AG20443 (cell line): ENCODE measurements at places on chromosomes 2 and 18.

DNA sequence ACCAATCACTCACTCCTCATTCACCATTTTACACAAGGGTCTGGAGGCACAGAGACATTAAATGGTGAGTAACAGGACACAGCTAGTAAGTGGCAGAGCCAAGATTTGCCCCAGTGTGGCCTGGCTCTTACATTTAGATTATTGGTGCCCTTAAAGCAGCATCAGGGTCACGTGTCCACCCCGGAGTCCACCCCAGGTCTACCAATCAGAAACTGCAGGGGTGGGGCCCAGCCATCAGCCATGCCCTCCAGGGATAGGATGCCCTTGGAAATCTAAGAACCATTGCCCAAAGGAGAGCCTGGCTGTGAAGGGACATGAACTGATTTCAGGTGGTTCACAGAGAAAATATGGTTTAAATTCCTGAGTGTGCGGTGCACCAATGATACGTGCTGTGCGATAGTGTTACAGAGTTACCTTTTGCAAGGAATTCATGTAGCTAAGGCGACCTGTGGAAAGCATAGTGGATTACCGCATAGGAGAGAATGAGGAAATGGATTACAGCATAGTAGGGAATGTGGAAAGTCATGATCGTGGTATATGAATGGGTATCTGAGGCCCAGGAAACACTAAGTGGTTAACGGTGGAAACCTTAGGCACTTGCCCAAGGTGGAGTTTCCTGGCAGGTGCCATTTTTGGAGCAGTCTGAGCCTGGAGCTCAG lies 17.8 kb downstream of the IGFBP5 start:
- DNase-seq = no peak

- DNase-seq = no peak
Observed at GRCh38 chr2:98912957-98913915, 22.8 kb downstream of the CRACDL start.

DNA sequence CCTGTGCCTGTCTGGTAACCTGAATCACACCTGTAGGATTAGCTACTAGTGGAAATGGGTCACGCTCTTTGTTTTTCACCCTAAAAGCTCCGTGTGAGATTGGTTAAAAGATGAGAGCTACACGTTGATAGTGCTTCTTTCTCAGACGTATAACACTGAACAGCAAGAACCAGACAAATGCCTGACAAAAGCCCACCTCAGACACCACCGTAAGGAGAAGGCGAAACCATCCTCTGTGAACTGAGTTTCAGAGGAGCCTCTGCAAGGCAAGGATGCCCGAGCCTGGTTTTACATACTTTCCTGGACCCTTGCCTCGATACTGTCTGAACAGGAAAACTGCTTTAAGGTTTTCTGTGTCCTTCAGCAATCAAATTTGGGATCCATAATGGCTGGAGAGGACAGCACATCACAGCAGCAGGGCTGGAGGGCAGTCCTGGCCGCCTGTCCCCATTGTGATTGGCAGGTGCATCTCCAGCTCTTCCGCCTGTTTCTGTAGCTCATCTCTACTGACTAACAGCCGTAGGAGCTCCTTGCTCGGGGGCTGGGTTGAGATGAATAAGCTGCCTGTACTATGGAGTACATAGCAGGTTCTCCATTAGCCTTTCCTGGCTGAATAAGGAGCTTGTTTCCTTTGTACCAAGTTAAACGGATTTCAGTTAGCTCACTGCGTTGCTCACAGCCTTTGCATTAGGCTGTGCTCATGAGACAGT lies 155.5 kb downstream of the MYT1L start:
- DNase-seq = no peak

DNA sequence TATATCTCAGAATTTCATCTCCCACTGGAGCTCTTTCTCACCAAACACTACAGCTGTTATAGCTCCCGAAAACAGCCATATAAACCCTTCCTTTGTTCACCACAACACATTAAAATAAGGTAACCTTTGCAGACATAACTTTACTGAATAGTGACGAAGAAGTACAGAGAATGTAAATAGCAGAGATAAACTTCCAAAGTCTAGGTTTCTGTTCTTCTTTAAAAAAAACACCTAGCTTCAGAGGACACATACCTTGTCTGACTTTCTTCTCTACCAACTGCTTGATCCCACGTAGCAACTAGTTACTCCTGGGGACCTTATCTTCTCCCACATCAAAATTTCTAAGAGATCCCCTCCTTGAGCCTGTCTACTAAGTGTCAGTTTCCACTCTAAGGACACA lies 32.3 kb downstream of the ATL2 start:
- DNase-seq = no peak

DNA sequence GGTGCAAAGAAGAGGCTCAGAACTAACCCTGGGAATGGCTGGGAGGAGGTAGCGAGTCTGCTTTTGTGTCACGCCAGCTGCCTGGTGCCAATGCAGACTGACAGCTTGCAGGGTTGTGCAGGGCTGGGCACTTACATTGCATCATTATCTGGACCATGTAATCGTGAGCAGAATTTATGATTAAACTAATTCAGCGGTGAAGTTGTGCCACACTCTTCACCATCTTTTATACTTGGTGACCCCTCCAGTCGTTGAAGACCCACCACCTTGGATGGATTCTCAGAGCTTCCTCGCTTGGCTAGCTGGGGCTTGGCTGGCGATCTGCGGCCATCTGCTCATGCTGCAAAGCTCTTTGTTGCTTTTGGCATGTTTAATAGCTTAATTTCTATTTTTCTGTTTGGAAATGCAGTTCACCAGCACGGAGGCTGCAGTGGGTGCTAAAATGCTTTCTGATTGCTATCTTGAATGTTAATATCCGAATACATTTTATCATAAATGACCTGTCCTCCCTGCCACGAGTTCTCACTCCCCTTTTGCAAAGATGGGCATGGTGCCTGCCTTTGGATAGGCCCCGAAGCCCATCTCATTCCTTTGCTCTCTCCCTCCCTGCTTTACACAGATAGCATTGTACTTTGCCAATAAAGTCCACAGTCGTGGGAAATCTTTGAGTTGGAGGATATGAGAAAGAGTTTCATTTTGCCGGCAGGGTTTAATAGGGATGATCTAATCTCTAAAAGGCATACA lies 188.2 kb downstream of the PRKCE start:
- peak; percentile 37 for DNase-seq

- no peak for DNase-seq
Observed at GRCh38 chr2:64221935-64222334, 77.7 kb upstream of the PELI1 start.

DNA sequence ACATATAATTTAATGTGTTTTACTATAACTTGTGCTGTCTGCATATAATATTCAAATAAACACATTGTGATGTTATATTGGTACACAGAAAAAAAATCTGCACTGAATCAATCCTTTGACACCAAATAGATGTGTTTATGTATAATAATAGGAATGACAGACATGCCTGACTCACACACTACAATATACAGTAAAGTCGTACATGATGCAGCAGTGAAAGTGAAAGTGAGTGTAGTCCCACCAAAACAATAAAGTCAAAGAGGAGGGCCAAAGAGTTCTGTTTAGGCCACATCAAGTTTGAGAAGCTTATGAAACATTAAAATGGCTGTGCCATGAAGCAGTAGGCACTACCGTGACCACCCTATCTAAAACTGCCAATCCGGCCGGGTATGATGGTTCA lies 8.2 kb upstream of the RBM44 start:
- no peak for DNase-seq
